ENCODE measurements at places on chromosomes 13 and 19.

- DNase-seq: no peak
Observed at GRCh38 chr13:48831248-48831647, 144.5 kb upstream of the FNDC3A start.

- DNase-seq: no peak
Observed at GRCh38 chr13:97883396-97883795, 70.1 kb upstream of the IPO5 start.

GRCh38 chr19:2228157-2229030 lies 7.7 kb downstream of the PLEKHJ1 start:
- DNase-seq: no peak

GRCh38 chr13:77832339-77833100 lies 86.1 kb downstream of the EDNRB start:
- DNase-seq: no peak

GRCh38 chr13:29449726-29450125 lies 145.8 kb downstream of the SLC7A1 start:
- DNase-seq: no peak

DNA sequence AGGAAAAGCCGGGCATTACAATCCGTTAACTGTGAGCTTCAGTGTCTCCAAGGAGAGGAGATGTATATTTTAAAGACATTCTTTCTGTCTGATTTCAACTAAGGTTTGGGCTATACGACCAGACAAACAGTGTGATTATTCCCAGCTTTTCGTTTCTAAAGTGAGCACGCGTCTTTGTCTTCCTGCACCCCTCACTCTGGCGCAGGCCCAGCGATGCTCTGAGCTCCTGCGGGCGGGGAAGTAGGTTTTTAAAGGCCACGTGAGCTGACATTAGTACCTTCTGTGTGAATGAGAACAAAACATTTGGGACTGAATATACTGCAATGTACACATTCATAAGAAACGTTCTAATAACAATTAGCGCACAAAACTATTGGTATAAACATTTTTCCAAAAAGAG lies 15.3 kb upstream of the RANBP3 start:
- DNase-seq: no peak

GRCh38 chr19:2014731-2015607 lies 545 bp downstream of the BTBD2 start:
- DNase-seq: no peak

- DNase-seq: no peak
Observed at GRCh38 chr13:34751492-34751891, 190.6 kb upstream of the NBEA start.

GRCh38 chr19:46721269-46722003 lies 4.5 kb upstream of the PRKD2 start:
- no peak for DNase-seq

DNA sequence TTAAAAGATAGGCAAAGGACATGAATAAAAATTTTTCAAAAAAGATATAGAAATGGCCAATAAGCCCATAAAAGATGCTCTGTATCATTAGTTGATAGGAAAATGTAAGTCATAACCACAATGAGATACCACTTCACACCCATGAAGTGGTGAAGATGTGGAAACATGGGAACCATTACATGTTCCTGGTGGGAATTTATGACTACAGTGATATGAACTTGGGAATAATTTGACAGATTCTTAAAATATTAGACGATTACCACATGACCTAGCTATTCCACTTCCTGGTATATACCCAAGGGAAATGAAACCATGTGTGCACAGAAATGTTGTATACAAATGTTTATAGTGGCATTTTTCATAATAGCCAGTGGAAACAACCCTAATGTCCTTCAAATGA lies 232.2 kb downstream of the GGACT start:
- no peak for DNase-seq

DNA sequence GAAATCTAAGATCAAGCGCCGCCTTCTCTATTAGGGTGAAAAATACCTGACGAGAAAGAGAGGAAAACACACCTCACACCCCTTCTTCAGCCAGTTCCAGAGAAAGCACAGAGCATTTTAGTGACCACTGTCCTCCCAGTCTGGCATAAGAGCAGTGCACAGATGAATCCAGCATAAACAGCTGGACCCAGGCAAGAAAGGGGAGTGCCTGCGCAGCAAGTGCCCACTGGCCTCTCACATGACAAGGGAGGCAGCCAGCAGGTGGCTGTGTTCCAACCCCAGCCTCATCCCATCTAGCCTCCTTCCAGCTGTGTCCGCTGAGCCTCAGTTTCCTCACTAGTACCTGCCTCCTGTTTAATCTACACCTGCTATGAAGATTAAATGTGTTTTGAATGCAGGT lies 8.0 kb downstream of the MED26 start:
- DNase-seq: no peak

DNA sequence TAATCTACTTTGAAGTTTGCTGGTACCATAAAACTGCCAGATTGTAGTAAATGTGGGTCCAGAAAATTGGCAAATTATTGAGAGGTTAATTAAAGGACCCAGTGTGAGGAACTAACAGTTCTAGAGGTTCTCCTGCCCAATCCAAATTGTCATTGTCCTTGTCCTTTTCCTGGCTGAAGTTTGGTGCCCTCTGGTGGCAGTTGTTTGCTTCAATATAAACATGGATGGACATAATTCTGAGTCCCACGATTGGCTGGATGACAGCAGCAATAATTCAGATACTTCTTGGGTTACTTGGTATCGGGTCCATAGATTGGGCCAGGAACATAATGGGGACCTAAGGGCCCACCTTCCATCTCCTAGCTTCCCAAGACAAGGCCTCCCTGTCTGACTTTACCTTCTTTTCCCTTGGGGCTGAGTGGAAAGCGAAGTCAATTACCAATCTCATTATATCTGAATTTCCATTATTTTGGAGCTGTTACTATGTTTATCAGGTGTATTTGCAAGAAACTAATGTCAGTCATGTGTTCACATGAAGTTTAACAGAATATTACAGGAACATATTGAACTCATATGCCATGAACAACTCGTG lies 33.8 kb upstream of the GARRE1 start:
- peak; percentile 22 for DNase-seq

DNA sequence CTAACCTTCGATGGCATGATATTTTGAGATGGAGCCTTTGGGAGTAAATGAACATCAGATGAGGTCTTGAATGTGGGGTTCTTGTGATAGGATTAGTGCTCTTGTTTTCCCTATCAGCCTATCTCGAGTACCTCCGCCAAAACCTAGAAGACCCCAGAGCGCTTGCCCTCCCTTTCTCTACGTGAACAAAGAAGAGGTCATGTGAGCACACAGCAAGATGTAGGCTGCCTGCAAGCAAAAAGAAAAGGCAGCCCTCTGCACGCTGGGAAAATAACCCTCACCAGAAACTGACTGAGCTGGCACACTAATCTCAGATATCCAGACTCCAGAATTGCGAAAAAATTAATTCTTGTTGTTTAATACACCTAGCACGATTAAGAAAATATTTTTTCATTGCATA lies 799.8 kb upstream of the SLC10A2 start:
- DNase-seq: no peak

- no peak for DNase-seq
Observed at GRCh38 chr19:32866061-32866460, 3.5 kb downstream of the SLC7A9 start.

DNA sequence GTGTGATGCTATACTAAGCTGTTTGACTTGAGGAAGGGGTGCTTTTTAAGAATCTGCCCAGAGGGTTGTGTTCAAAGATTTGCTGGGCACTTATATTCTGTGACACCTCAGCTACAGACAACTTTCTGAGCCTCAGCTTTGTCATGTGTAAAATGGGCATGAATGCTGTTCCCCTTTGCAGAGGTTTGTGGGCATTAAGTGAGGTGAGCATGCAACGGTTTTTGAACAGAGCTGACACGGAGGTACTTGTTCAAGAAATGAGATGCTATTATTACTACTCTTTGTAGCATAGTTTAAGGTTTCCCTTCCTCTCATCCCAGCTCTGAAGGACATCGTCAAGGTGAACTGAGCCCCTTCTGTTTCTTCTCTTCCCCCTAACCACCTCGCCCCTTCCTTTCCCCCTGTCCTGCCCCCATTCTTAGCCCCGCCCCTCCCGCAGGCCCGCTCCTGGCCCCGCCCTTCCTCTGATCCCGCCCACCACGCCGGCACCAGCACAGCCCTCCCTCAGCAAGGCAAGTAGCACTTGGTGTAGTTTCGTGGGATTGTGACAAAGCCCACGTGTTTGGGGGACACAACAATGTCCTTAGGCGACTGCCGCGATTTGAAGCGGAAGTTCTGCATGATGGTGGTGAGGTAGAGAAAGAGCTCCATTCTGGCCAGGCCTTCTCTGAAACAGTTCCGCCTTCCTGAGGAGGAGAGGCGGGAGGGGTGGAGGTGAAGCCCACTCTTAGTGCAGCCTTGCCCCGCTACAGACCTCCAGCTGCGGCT lies 26.1 kb upstream of the CYP2A7 start:
- no peak for DNase-seq

GRCh38 chr13:44052780-44053184 lies 173.1 kb downstream of the LACC1 start:
- DNase-seq: no peak

GRCh38 chr13:33016414-33017322 lies at the start of gene KL:
Gene KL, plus strand, starts transcription at chr13:33016423. Its CDS starts 18 bp downstream, at chr13:33016441.
- peak; percentile 34 for DNase-seq

GRCh38 chr13:42110410-42111155 lies 62.1 kb downstream of the DGKH start:
- peak; percentile 68 for DNase-seq

DNA sequence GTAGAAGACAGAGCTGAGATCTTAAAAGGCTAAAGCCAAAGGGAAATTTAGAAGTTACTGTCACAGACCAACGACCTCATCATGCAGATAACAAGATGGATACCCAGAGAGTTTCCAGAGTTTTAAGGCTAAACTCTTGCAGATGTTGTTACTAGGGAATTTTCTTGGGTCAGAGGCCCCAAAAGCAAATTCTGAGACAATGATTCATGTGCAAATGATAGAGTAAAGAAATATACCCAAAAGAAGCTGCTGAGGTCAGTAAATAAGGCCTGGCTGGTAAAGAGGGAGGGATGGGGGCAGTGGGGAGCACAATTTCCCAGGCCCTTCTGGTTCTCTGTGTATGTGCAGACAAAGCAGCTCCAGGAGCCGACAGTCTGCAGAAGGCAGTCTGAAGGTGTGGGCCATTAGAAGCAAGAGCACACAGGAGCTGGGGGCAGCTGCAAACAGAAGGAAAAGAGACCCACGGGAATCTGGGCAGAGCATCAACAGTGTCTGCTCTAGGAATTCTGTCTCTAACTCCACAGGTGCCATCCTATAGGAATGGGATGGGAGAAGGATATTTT lies 330.8 kb downstream of the TBC1D4 start:
- DNase-seq: no peak

All from renal cortex interstitium (tissue), 15 donors.